IMR-90 (cell line): ENCODE measurements at places on chromosomes 2 and 18.

- DNase-seq = no peak
These were observed 129.7 kb downstream of the OSR1 start for GRCh38 chr2:19228715-19229114.

DNA sequence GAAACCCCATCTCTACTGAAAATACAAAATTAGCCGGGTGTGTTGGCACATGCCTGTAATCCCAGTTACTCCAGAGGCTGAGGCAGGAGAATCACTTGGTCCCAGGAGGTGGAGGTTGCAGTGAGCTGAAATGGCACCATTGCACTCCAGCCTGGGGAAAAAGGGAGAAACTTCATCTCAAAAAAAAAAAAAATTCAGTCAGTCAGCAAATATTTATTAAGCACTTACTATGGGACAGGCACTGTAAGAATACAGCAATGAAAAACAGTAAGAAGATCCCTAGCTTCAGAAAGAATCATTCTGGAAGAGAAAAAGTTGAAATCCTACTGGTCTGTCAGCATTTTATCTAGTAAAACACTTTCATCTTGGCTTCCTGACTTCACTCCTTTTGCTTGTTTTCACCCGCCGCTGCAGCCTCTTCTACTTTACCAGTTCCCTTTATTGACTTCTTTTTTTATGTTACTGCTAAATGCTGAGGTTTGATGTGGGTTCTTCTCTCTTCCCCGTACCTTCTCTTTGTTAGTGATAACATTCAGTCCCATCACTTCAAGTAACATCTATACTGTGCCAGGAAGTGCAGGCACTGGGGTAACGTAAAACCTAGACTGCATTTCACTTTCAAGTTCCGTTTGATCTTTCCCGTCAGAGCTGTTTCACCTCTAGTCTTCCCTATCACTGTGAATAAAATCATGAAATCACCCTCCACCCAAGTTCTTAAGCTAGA is 10.8 kb upstream of the TAF4B start:
- no peak for DNase-seq

- no peak for DNase-seq
These were observed 53.1 kb upstream of the ABCA12 start for GRCh38 chr2:215191477-215191876.

- no peak for DNase-seq
These were observed 24.2 kb downstream of the ITM2C start for GRCh38 chr2:230888824-230889400.

DNA sequence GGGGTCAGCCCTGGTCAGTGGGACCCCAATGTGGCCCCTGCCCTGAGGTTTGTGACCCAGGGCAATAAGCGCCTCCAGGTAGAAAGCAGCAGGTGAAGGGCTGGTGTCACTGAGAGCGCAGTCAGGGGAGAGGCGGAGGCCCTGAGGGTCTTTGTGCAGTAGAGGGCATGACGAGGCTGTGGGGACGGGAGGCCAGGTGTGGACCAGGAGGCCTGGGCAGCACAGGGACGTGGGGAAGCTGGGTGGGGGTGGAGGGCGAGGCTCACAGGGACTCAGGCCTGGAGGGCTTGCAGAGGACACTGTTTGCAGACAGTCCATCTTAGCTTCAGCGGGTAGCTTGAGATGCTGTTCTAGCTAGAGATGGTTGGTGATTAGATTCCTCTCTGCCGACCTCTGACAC is 32.0 kb downstream of the TRAF3IP1 start:
- DNase-seq = no peak

DNA sequence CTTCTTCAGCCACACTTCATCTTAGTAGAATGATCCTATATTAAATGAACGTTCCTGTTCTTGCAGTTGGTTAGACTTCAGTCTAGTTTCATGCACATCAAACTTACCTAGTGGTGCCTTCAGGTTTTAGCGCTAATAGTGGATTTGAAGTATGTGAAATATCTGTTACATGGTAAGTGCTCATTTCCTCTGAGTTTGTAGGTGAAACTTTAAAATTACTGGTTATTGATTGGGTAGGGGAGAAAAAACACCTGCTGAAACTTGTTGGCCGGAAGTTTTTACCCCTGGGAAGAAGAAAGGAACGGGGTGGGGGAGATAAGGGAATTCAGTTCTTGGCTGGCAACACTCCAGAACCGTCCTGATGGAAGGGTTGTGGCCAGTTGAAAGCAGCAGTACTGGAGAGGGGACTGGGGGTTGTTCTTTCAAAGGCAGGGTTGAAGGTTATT is 112.8 kb downstream of the SPTBN1 start:
- DNase-seq = no peak

DNA sequence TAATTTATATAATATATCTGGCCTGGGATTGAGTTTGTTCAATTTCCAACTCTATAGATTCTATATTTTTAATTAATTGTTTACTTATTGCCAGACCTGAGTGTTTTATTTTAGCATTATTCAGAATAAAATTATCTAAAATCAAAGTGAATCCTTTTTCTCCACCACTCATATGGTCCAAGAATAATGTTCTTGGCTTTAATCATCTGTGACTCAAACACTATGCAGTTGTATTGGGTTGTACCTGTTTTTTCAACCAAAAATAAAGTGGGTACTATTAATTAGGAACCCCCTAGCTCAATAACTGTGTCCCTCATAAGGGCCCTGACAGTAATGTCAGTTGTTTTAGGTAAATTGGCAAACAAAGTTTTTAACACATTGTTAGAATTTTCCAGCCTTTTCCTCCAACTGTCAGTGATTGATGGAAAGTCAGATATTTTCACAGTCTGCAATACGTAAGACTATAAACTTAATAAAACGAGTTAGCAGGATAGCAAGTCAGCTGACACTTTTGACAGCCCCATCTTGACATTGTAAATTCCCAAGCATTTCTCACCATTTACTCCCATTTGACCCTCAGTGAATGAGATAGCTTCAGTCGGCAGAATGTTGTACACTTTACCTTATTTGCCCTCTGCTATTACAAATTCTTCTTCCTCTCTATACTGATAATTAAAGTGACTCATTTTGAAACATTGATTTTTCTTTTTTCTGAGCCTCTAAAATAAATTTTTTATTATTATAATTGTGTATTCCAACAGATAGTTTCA is 587.4 kb downstream of the METTL4 start:
- DNase-seq = no peak

- no peak for DNase-seq
These were observed 980.3 kb upstream of the CDH2 start for GRCh38 chr18:29157057-29157780.

DNA sequence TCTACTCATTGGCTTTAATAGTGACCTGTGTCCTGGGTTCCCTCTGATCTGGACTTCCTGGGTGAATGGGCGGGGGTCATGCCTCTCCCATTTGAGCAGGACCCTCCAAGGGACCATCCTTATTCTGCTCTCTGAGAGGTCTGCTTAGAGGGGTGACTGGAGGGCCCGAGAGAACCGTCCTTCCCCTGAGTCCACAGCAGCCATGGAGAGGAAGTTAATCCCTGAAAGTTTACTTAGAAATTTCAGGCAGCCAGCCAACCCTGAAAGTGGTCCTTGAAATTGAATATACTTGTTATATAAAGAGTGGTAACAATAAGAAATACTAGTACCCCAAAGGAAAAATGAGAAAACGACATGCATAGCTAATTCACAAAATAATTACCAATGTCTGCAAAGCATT is 226.1 kb downstream of the DYSF start:
- DNase-seq = no peak

DNA sequence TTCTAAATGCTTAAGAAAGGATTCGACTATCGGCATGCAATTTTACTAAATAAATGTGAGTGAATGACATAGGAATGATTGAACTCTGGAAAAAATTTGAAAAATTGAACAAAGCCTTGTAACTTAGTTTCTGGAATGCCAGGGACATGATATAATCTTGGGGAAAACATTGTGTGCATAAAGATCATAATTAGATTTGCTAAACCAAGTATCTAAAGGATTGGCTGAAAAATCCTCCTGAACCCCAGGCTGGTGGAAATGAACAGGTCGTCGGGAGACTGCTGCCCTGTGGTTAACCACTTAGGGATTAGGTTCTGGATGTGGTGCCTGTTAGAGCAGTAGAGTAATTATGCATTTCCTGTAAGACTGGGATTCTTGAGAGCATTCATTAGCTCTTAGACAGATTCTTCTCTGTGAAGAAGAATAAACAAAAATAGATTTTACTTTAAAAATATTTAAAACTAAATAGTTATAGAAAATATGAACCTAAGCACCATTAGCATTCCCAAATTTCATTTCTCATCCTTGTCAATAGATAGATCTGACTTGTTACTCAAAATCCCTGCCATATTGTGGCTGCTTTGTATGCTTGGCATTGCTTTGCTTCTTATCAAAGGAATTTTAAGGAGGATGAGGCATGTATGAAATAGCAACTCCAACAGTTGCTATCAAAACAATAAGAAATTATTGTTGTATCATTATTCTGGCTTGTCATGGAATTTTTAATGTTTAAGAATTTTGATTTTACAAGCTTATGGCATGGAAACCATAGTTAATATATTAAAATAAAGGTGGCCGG is 55.9 kb downstream of the LYPD6B start:
- DNase-seq = no peak

DNA sequence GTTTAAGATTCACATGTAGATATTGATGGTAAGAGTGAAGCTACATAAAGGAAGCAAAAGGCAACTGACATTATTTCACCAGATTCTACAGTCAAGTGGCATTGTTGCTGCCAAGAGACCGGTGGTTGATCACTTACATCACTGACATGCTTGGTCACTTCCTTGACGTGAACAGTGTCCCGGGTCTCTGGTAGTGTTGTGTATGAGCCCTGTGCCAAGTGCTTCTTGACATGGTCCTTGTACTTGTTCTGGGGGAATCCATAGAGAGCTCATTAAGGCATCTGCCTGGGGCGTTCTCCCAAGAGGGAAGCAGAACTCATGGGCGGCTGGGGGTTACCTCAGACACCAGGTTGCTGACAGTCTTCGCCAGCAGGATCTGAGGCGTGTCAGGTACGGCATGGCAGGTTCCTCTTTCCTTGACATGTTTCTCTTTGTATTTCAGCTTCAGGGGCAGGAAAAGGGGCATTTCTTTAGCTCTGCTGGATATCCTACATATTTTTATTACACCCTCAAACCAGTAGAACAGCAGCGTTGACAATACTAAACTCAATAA is 116.2 kb downstream of the RIF1 start:
- DNase-seq = no peak

DNA sequence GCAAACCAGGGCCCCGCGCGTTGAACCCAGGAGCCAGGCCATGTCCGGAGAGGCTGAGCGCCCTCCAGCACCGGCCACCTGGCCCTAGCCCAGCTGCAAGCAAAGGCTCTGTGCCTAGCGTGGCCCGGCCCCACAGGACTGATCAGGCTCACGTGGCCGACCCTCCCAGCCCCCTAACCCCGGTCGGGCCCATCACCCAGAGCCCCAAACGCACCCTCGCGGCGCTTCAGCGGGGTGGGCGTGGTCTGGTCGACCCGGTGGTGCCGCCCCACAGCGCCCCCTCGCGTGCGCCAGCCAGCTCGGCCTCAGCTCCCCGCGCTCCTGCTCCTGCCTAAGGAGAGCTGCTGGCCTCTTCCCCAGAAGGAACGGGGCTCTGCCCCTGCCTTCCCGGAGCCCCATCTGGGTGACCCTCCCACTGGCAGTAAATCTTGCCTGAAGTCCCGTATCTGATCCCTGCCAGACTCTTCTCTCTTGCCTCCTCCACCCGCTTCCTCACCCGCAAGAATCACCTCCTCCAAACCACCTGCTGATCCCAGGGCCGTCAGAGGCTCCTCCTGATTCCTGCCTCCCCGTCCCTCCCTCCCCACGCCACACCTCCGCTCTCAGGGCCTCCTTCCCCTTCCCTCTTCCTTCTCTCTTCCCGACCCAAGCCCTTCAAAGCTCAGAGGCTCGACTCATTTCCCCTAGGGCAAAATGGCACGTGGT is 12.3 kb upstream of the TEX51 start:
- DNase-seq = peak; percentile 22

DNA sequence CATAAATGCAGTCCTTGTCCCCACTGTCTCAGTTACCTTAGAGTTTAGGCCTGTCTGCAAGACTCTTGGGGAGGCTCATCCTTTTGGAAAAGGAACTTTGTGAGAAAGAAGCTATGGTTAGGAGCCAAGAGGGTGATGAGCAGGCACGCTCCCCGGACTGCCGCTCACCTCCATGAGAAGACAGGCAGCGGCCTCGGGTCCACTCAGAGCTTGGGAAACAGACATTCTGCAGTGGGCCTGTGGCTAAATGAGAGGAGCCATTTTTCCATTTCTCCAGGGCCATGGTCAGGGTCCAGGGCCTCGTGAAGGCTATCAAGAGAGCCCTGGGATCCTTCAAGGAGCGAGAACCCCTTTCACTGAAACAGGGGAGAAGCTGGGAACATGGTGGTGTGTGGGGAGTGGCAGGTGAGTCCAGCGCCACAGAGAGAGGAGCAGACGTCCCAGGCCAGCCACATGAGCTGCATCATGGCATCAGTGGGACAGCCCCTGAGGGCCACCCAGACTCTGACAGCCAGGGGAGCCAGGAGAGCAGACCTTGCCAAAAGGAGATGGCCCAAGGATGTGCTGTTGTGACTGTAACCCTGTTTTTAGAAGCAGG is 4.0 kb upstream of the TEX51 start:
- DNase-seq = no peak

DNA sequence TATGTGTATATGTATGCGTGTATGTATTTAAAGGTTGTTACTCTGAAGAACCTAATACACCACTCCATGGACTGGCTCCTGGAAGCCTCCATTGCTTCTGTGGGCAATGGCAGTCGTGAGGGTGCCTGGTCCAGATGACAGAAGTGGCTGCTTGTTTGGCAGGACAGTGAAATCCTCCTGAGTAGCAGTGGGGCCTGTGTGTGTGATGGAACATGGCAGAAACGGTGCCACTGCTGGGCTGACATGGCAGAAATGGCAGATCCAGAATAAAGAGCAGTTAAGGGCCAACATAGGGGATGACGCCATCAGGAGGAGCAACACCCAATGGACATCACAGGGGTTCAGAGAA is 6.1 kb upstream of the CPLX4 start:
- no peak for DNase-seq

- no peak for DNase-seq
These were observed 10.4 kb upstream of the NAPG start for GRCh38 chr18:10515456-10515855.

DNA sequence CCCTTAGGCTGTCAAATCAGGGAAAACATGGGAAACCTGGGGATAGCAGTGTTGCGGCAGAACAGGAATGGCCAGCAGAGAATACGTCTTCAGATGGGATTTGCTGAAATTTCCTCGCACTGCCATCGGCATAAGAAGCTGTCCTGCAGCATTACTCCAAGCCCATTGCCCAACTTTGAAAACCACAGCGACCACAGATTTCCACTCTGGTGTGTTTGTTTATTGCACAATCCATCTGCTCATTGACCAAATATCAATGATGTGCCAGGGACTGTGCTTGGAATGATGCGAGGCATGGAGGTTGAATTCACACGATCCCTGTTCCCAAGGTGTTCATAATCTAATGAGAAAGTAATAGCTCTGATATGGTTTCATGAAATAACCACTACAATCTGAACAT is 383.3 kb upstream of the MYT1L start:
- DNase-seq = no peak

GRCh38 chr2:19894134-19894792 is 7.5 kb downstream of the TTC32 start:
- no peak for DNase-seq
